ENCODE measurements at places on chromosomes 11 and 22.

DNA sequence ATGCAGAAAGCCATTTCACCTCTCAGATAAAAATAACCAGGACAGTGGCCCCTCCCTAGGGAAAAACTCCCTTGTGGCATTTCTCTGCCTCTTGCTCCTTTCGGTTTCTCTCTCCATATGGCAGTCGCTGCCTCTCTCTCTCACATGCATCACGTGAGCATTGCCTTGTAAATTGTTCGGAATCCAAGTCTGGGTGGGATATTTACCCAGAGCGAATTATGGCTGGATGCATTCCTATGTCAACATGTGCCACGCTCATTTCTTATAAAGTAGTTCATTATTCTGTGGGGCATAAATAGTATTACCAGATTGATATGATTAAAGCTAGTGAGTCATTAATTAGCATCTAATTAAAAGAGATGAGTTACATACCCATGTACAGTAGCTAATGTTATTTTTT is 392.9 kb downstream of the INSC start:
- DNase-seq, result no peak

- no peak for DNase-seq
Measured at GRCh38 chr22:24601217-24602104, 1.5 kb upstream of the GGT1 start.

- no peak for DNase-seq
Measured at GRCh38 chr11:118657709-118658428, 21.6 kb downstream of the TREH start.

DNA sequence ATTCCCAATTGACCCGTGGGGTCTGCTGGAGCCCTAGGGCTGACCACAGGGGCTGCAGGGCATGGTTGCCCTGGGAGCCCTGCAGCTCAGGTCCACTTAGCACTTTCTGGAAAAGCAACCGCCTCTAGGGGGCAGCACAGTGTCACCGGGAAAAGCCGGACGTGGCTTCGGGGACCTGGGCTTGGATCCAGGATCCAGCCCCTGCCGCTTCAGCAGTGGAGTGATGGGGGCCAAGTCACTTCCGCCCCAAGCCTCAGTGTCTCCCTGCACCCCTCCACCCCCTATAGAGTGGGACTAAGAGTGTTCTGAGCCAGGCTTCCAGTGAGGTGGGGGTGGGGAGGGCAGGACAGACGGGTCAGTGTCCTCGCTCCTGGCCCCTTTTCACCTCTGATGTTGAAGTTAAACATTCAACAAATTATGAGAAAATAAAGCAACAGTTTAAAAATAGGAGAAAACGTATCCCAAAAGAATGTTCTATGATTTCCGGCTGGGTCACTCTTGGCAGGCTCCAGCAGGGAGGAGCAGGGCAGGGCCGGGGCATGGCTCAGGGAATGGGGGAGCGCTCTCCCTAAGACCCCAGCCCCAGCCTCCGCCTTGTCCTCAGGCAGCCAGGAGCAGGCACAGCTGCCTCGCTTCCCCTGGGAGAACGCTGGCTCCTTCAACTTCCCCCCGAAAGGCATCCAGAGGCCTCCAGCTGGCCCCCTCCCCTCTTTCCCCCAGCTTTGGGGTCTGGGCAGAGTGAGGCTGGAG is 96.5 kb upstream of the FGF3 start:
- DNase-seq, result peak; percentile 69

DNA sequence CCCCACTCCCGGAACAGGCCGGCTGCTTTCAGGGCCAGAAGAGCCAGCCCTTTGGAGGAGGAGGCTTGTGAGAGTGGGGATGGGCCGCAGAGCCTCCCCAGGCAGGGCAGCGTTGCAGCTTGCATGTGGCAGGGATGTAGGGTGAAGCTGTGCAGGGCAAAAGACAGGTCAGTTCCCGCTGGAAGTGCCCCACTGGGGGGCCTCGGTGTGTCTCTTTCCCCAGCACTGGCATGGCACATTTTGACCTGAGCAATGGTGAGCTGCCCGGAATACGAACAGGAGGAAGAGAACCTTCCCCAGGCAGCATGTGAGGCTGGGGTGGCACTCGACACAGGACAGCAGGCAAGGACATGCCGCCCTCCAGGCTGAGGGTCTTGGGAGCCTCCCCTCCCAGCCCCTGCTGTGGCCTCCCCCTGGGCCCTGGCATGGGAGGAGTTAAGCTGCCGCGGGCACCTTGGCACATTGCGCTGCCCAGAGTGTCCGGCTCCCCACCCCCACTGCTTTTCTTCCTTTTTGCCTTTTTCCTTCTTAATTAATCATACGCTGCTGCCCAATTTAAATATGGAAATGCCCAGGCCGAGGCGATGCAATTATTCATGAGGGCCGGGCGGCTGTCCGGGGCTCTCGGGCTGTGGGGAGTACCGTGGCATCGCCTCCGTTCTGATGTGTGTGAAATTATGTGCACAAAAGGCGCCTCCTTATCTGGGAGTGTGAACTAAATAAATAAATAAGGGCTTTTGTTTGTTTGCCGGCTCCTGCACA is 76.0 kb upstream of the WNT7B start:
- peak; percentile 66 for DNase-seq

- no peak for DNase-seq
Measured at GRCh38 chr22:38467904-38468442, at the start of gene KDELR3. KDELR3 (plus strand) TSS chr22:38468096; CDS start chr22:38468234, 138 bp downstream.

- DNase-seq, result no peak
Measured at GRCh38 chr11:78429209-78429608, 11.6 kb upstream of the GAB2 start.

GRCh38 chr22:40588726-40589125 is 47.8 kb downstream of the MRTFA start:
- no peak for DNase-seq

- DNase-seq, result no peak
Measured at GRCh38 chr11:40573254-40573891, 886.1 kb downstream of the LRRC4C start.

DNA sequence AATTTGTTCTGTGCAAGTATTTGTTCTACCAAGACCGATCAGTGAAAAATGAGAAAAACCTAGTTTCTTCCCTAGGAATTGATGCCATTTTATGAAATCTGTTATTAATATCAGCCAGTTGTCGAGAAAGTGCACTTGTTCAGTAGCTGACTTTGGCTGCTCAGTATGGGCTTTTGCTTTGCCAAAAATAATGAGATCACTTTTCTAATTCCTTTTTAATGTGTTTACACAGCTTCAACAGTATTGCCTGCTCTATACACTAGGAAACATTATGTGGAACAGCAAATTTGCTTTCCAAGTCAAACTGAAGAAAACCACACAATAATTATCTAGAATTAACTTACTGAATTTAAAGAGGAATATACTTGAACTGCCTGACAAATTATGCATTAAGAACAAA is 34.4 kb downstream of the SCUBE2 start:
- no peak for DNase-seq

GRCh38 chr11:9851366-9851765 is 187.5 kb downstream of the SWAP70 start:
- no peak for DNase-seq

DNA sequence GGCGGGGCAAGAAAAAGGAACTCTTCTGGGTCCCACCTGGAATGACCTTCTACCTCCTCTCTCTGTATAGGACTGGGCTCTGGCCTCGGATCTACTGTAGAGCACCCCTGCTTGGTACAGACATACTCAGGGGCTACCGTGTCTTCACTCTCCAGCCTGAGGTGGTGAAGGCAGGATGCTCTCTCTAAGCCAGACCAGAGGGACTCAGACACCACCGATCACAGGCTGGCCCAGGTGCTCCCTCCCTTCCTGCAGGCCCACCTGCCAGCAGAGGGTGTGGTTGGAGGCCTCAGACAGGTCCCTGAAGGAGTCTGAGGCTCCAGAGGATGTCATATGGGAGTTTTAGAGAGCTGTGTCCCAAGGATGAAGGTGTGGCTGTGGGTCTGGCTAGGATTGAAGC is 4.1 kb downstream of the NHERF4 start:
- no peak for DNase-seq

- DNase-seq, result no peak
Measured at GRCh38 chr22:49099089-49099488, 728.6 kb downstream of the BRD1 start.

GRCh38 chr11:65551572-65552387 is 6.4 kb downstream of the LTBP3 start:
- peak; percentile 82 for DNase-seq

- DNase-seq, result no peak
Measured at GRCh38 chr11:58898106-58898505, 41.2 kb upstream of the GLYATL1 start.

GRCh38 chr11:12512826-12513395 is 135.5 kb downstream of the PARVA start:
- DNase-seq, result no peak

DNA sequence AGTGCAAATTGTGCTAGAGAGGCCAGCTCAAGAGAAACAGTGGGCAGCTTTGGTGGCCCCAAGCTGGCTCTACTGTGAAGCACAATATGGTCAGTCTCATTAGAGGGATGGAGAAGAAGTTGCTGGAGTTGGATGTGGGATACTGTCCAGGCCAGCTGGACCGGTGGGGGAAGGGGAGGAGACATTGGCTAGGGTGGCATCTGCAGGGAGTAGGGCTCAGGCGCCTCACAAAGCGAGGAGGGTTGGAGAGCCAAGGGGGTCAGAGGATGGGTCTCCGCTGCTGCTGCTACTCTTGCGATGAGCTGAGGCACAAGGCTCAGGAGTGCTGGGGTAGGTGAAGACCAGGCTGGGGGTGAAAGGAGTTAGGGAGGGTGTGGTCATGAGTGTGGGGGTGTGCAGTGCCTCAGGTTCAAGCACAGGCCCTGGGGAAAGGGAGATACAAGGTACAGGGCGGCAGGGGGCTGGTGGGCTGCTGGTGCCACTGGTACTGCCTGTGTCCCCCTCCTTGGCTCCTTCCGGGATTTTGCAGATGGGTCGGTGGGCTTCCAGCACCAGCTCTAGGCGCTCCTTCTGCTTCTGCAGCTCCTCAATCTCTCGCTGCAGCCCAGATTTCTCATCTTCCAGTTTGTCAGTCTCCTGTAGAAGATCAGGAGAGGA is 2.3 kb downstream of the CCDC85B start:
- no peak for DNase-seq

GRCh38 chr11:112634551-112634950 is 326.7 kb upstream of the NCAM1 start:
- no peak for DNase-seq

DNA sequence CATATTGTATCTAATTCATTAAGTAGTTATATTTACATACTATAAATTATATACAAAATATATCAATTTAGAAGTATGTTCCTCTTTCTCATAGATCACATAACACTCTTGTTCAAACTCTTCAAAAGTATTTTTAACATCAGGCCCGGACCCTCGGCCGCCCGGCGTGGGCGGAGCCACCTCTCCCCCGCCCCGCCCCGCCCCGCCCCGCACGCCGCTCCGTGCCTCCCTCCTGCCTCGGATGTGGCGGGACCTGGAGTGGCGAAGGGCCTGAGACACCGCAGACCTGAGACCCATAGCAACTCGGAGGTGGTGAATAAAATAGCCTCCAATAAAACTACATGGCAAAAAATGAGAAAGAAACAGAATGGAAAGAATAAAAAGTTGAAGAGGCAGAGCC is 105.9 kb upstream of the BDNF start:
- DNase-seq, result no peak

GRCh38 chr11:117538263-117539135 is 210.8 kb downstream of the CEP164 start:
- no peak for DNase-seq

DNA sequence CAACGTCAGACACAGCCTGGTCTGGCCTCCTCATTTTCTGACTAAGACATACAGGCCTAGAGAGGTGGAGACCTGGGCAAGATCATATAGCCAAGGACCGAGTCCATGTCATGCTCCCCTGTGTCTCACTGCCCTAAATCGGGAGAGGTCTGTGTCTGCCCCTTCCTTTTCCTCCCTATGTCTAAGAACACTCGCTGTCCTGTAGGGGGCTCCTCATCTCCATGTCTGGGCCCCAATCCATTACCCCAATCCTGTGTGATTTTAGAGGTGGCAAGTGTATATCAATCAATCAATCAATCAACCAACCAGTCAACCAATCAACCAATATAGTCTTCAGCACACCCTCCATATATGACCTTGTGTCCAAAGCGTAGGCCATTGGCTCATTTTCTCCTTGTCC is 125.7 kb downstream of the KIRREL3 start:
- no peak for DNase-seq

DNA sequence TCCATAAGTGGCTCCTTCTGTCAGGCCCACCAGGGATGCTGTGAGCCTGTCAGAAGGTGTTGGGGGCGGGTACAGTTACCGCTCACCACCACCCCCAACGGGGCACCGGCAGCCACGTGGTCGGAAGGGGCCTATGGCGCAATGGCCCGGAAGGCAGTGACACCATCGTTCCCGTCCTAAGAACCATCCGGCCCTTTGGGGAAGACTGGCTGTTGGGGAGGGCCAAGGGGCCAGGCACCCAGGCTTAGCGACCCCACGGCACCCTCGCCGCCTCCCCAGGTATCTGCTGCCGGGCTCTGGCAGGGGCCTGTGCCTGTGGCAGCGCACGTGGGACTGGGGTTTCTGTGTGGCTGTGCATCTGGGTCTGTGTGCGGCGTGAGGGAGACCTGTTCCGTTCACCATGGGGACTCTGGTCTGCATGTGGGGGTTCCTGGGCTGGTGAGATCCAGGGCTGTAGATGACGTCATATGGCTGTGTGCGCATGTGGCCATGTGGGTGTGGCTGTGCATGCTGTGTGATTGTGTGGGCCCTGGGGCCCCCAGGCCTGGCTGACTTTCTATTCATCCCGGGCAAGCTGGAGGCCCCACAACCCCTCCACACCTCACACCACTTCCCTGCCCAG is 717 bp downstream of the OSM start:
- DNase-seq, result no peak

DNA sequence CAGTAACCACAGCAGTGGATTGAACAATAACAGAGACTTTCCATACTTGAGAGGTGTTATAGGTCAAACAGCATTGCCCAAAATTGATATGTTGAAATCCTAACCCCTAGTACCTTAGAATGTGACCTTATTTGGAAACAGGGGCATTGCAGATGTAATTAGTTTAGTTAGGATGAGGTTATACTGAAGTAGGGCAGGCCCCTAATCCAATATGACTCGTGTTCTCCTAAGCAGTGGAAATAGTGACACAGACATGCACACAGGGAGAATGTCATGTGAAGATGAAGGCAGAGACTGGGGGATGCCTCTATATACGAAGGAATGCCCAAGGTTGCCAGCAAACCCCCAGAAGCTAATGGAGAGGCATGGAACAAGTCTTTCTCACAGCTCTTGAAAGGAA is 270.5 kb downstream of the TENM4 start:
- DNase-seq, result no peak

- no peak for DNase-seq
Measured at GRCh38 chr11:57240757-57241156, 3.7 kb upstream of the APLNR start.

GRCh38 chr11:119062779-119063178 is 4.8 kb upstream of the VPS11 start:
- no peak for DNase-seq

Measured in NCI-H1436 (cell line).